ENCODE measurements at places on chromosomes 5 and 9. TPM values are rescaled to one million over a fixed set of nuclear protein-coding genes. Genes with fewer than 3 reads are reported as not detected.

GRCh38 chr5:87258507-87258906 is 9.2 kb upstream of the RASA1 start:
- no peak for DNase-seq

- DNase-seq, result no peak
These were observed 87.5 kb upstream of the SARDH start for GRCh38 chr9:133825555-133826218.

- no peak for DNase-seq
These were observed 5.1 kb downstream of the TYRP1 start for GRCh38 chr9:12698266-12698665.

DNA sequence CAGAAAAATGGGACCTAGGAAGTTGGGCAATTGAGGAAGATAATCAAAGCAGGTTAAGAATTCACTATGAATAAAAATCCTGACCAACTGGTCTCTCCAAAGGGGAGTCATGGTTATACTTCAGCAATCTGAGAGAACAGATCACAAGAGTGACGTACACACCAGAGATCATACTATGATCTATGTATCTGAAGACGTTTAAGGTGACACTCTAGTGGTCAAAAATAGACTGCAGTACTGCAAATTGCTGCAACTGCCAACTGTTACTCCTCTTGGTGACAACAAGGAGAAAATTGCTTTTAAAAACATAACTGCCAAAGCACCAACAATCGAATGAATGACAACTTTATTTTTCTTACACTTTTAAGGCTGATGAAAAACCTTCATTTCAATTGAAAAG is 4.9 kb downstream of the AK6 start:
- no peak for DNase-seq

DNA sequence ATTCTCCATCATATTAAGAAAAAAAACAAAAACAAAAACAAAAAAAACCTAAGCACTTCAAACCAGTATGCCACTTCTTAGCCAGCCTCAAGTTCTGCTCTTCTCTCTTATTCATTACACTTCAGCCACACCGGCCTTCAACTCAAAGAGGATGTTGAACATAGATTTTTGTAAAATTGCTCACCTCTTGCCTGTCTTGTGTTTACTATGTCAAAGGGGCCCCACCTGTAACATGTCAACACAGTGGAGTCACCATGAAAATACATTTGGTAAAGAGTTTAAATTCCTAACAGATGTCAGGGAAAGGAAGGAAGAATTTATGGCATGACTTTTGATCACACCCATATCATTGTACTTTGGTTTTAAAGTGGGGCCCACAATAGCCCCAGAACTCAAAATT is 121.1 kb upstream of the GHR start:
- DNase-seq, result no peak

- DNase-seq, result no peak
These were observed 4.1 kb downstream of the AKNA start for GRCh38 chr9:114383521-114384231.

DNA sequence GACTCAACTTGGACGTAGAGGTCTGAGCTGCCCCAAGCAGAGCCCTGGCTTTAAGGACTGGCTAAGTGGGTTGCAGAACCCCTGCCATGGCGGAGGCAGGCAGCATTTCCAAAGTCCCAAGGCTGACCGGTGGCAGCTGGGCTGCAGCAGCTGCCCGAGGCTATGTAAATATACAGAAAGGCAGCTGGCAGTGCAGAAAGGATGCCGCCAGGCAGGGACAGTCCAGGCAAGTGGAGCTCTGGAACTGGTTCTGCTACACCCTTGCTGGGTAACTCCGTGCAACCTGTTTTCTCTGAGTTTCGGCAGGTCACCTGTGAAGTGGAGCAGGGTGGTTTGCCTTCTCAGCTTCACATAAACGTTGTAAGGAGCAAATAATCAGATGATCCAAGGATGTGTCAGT is 46.0 kb downstream of the SHB start:
- DNase-seq, result peak; percentile 75

- DNase-seq, result no peak
These were observed 2.0 kb downstream of the MATR3 start for GRCh38 chr5:139295346-139296057.

DNA sequence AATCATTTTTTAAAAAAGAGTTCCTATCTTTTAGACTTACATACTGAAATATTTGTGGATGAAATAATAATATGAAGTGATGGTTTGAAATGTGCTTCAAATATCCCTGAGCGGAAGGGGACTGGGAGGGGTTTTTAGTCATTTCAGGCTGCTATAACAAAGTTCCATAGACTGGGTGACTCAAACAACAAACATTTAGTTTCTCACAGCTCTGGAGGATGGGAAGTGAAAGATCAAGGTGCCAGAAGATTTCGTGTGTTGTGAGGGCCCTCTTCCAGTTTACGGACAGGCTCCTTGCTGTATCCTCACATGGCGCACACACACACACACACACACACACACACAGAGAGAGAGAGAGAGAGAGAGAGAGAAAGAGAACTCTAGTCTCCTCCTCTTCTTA is 27.1 kb upstream of the TEX10 start:
- DNase-seq, result no peak

- DNase-seq, result no peak
These were observed 65.7 kb downstream of the IQGAP2 start for GRCh38 chr5:76468635-76469425.

GRCh38 chr9:26216702-26217101 is 538.5 kb upstream of the TUSC1 start:
- no peak for DNase-seq

- DNase-seq, result no peak
These were observed 77.7 kb downstream of the NIPSNAP3B start for GRCh38 chr9:104841601-104842141.

DNA sequence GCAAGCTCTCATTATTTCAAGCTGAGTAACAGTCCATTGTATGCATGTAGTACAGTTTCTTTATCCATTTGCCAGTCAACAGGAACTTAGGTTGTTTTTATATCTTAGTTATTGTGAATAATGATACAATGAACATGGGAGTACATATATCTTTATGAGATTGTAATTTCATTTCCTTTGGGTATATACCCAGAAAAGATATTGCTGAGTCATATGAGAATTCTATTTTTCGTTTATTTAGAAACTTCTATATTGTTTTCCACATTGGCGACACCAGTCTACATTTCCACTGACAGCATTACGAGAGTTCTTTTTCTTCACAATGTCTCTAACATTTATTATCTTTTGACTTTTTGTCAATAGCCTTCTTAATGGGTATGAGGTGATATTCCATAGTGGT is 477.8 kb upstream of the PAPPA start:
- DNase-seq, result no peak

DNA sequence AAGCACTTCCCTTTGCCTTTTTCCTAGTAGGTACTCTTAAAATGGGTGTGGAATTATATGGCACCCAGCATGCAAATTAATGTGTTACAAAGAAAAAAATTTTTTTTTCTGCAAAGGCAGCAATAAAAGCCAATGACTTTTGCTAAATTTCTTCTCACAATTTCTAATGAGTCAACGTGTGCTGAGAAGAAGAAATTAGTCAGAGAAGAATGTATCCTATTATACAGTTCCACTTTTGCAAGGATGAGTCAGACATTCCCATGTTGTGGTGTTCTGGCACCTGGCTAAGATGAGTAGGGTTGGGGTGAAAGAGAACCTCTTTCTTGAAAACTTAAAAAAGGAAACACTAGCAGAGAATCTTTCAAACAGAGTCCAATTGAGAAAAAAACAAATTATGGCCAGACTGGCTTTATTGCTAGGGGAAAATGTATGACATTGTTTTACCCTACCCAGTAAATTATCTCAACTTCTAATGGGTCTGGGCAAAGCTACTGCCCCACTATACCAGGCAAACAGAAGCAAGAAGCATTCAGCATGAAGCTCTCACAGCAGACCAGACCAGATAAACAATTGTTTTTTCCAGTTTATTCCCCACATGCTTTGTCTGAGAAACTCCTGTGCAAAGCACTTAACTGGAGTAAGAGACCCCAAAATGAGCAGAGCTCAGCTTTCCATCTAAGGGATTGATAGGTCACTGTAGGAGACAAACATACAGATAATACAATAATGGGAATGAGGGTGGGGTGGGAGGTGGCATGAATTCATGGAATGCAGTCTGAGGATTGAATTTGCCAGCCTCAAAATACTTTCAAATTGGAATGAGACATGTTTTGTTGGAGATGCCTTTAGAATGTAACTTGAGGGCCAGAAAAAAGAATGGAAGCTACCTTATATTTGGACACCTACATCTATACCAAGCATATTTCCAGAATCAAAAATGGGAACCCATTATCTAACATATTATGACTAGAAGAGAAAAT is 220.8 kb upstream of the RFX3 start:
- no peak for DNase-seq

- no peak for DNase-seq
These were observed 21.6 kb upstream of the ERAP1 start for GRCh38 chr5:96829297-96829696.

DNA sequence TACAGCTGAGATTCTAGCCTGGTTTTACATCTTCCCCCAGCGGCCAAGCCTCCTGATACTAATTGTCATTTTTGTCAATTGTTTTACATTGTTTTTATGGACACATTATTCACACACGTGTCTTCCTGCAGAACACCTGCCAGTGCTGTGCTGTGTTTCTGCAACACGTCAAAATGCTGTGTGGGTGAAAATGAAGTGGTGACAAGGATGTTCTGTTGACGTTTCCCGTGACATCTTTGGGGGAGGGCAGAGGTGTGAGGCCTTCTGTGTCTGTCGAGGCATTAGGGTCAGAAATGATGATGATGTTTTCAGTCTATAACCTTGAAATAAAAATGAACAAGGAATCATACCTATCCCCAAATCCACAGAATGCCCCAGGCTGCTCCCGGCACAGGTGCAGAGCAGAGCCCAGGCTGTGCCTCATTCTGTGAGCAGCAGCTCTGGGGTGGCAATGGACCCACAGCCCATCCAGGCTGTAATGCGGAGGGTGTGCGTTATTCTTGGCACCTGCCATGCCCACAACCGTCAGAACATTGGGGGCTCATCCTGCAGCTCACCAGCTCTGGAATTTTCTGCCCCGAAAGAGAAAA is 23.6 kb upstream of the CEP72 start:
- no peak for DNase-seq

DNA sequence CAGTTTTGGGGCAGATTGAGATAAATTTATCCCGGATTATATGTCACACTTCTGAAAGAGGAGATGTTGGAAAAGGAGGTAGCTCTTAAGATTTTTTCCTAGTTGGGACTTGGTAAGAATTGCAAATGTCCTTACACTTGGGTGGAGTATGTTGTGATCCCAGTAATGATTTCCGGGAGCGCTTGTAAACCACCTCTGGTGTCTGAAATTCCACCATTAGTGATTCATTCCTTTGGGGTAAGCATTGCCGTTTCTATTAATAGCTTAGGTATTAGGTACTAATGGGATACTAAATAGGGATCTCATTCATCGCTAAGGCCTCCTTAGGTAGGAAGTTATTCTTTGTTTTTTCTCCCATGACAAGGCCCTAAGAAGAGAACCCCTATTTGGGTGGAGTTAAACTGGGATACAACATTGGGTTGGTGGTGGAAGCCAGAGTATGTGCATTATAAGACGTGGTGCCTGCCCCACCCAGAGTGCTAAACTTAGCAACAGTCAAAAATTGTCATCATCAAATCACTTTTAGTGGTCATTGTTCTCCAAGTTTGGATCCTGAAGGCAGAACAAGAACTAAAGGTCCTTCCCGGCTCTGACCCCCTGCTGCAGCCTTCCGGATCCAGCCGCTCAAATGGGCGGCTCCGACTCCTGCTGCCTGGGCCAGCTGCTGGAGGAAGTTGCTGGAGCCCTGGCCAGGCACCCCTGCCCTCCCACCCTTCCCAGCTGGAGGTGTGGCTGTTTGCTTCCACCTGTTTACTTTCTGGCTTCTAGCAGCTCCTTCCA is 31.7 kb upstream of the DAB2IP start:
- no peak for DNase-seq

DNA sequence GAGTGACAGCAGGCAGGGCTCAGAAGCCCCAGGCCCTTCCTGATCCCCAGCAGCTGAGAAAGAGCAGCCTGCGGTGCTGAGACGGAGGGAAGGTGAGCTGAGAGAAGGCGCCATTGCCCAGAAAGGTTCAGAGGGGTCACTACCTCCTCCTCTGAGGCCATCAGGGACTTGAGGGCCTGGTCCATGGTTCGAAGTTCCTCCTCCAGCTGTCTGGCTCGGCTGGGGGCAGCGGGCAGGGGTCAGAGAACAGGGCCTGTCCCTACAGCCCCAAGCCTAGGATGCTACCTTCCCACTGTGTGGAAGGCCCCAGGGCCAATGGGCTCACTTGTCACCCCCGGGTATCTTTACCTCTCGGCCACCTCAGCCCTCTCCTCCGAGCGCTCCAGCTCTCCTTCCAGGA is 4.8 kb downstream of the TPM2 start:
- DNase-seq, result no peak

DNA sequence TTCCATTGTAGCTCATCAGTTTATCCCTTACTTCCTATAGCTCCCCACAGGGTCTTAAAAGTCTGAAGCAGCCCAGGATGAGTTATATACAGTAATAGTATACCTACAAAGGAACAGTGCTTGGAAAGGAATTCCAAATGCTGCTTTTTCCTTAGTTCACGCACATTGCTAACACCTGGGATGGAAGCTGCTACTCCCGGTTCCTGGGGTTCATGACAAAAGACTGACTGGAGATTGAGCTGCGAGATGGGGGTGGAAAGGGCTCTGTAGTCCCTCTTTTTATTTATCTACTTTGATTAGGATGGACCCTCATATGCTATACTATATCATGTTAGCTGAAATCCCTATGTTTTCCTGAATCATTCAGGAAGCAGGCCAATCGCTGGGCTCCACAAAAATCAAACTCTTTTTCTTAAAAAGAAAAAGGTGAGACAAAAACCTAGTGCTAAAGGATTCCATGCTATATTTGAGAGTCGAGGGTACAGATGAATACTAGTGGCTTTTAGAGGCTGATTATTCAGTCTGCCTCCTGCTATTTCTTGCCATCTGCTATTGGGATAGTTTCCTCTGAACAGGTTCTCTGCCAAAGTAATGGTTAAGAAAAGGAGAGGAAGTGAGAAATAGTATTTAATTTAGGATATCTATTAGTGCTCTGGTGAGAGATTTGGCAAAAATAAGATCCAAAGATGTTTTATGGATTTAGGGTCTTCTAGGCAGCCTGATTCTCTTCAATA is 81.2 kb downstream of the MRPS27 start:
- DNase-seq, result no peak

The STC2 gene
- total RNA-seq, result 8.8 TPM

The APBA1 gene
- 21.1 TPM for total RNA-seq

The ZCCHC9 gene
- total RNA-seq, result 20.9 TPM

The GARNL3 gene
- total RNA-seq, result 59.0 TPM

The SNAPC3 gene
- total RNA-seq, result 40.5 TPM

The MYO10 gene
- total RNA-seq, result 19.7 TPM

The SETX gene
- total RNA-seq, result 67.6 TPM

The UBE2R2 gene
- total RNA-seq, result 35.6 TPM

The PLEKHG4B gene
- total RNA-seq, result 9.5 TPM

The MEGF9 gene
- 22.3 TPM for total RNA-seq

The FBN2 gene
- total RNA-seq, result 4.8 TPM

The PLCXD3 gene
- total RNA-seq, result 4.5 TPM

The CDH18 gene
- not detected for total RNA-seq

The LRRTM2 gene
- total RNA-seq, result not detected

The IL13 gene
- total RNA-seq, result not detected

The FCHO2 gene
- total RNA-seq, result 51.5 TPM

The TSSK1B gene
- total RNA-seq, result 2.1 TPM

The PCDHB14 gene
- 6.8 TPM for total RNA-seq

The LTC4S gene
- total RNA-seq, result 13.7 TPM

The HMGCR gene
- total RNA-seq, result 97.1 TPM

The PCDHB3 gene
- 1.1 TPM for total RNA-seq

The DDX4 gene
- total RNA-seq, result not detected

Data from ureter (tissue), 1 donor.